Stimulated activated CD4-positive, alpha-beta T cell treated with anti-CD3 and anti-CD28 coated beads, Interleukin-15, amount 100 ng/mL, for 24 hours (primary cell): ENCODE measurements at places on chromosomes 4 and X.

DNA sequence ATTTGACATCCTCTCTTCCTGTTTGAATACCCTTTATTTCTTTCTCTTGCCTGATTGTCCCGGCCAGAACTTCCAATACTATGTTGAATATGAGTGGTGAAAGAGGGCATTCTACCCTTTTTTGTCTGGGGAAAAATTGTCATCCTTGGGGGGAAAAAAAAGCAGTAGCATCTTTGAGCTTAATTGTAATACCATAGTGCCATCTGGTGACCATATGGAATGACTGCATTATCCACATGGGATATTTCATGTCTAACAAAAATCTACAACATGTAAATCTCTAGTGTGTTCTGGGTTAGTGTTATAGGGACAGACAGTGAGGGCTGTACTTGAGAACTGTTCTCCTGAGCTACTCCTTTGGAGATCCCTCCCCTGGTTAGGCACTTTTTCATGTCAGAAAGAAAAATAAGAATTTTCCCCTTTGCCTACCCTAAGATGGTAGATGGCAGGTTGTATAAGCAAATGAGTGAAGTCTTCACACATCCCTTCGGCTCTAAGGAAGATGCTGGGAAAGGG lies 26.0 kb downstream of the CAPN6 start:
- no peak for DNase-seq

DNA sequence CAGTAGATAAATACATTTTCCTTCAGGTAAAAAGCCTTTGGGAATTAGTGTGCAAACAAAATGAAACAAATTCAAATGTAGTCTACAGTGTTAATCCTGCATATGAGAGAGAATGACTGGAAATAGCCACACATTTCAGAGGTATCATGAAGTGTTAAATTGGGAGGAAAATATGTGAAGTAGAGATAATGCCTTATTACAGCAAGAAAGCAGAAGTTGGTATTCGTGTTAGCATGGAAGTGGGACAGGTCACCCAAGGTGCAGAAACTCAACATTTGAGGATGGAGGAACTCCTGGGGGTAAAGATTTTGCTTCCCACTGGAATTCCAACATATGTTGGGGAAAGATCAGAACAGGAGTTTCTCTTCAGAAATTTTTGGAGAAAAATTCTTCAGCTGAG lies 51.3 kb downstream of the EMCN start:
- DNase-seq: no peak

DNA sequence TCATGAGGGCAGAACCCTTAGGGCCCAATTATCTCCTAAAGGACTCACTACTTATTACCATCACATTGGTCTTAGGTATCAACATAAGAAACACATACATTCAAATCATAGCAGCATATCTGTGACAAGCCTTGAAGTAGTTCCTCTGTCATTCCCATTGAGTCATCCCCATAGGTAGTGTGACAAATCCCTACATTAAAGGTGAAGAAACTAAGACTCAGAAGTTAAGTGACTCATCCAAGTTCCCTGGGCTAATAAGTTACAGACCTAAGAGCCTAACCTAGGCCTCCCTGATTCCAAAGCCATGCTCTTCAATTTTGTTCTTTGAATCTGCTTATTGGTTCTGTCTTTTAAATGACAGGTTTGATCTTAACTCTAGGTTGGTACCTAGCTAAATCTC lies 58.2 kb downstream of the CD38 start:
- DNase-seq: no peak

DNA sequence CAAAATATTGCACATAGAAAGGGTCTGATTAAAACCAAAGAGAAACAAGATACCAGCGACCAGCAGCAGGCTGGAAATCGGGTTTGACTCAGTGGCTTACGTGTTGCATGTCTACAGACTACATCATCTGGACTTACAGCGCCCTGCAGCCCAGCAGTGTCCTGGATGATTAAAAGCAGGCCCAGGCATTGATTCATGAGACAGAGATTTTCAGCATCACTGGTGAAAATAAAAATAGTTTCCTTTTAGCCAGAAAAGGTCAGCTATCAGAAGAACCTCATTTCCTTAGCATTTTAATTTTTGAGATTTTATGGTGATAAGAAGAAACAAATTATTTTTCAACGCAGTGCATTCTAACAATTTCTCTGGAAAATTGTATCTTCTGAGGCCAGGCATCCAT lies 190.6 kb downstream of the PTTG2 start:
- no peak for DNase-seq

- no peak for DNase-seq
Measured at GRCh38 chr4:74117024-74117534, 18.1 kb upstream of the CXCL2 start.

GRCh38 chr4:94171616-94172015 lies 36.0 kb upstream of the SMARCAD1 start:
- no peak for DNase-seq

- DNase-seq: no peak
Measured at GRCh38 chr4:55896622-55897021, 43.2 kb downstream of the EXOC1 start.

- no peak for DNase-seq
Measured at GRCh38 chrX:110806145-110806544, 10.5 kb upstream of the CHRDL1 start.

- no peak for DNase-seq
Measured at GRCh38 chrX:2689773-2690666, 1.1 kb upstream of the CD99 start.

GRCh38 chr4:72843466-72843865 lies 226.1 kb downstream of the COX18 start:
- no peak for DNase-seq

- DNase-seq: peak; percentile 69
Measured at GRCh38 chr4:153151535-153152455, 52.4 kb upstream of the TRIM2 start.
